Activated CD4-positive, alpha-beta T cell treated with anti-CD3 and anti-CD28 coated beads for 4 hours (primary cell): ENCODE measurements at places on chromosomes 11 and 22.
A peak's percentile ranks its signal among the peaks of the same experiment; 100 is the strongest.

- no peak for DNase-seq
These were observed 12.1 kb downstream of the TSPAN4 start for GRCh38 chr11:854601-855329.

GRCh38 chr11:120615391-120615790, 103.8 kb downstream of the GRIK4 start:
- DNase-seq: no peak

GRCh38 chr11:12235947-12236743, 125.8 kb downstream of the MICAL2 start:
- peak; percentile 33 for DNase-seq

- no peak for DNase-seq
These were observed 175.7 kb upstream of the CARD18 start for GRCh38 chr11:105315287-105315686.

DNA sequence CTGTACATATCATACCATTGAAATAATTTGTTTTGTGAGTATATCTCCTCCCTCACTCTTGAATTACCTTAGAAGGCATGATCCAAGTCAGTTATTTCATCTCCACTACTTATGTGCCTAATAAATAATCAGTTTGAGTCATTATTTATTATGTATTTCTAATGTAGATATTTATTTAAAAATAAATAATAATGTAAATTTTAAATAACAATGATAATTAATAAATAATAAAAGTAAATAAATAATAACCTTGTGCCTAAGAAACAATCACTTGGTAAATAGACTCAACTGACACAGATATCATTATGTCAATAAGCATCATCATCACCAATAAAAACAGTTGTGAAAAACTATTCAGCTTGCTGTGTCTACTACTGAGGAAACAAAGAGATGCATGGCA, 213.8 kb downstream of the CNTN5 start:
- no peak for DNase-seq

DNA sequence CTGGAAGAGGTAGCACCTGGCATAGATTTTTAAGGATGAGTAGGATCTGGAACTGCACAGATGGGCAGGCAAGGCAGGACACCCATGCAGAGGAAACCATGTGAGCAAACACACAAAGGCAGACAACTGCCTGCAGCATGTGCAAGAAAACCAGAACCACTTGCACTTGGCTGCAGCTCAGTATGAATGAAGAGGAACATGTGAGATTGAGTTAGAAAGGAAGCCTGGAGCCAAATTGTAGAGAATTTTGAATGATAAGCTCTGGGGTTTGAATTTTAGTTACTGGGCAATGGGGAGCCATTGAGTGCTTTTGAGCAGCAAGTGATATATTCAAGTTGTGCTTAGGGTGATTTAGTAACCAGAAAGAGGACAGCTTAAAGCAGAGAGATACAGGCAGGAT, 583.4 kb downstream of the SOX6 start:
- DNase-seq: no peak

DNA sequence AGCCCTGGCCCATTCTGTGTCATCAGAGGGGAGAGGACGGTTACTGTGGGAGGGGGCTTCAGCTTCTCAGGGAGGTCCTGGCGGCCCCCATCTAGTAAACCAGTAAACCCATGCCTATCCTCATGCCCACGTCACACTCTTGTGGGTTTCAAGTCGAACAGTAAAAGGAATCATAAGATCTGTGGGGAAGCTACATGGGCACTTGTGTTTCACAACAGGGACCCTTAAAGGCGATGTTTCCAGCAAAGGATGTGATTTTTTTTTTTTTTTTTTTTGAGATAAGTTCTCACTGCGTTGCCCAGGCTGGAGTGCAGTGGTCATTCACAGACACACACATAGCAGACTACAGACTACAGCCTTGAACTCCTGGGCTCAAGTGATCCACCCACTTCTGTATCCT, 9.2 kb upstream of the PARVG start:
- DNase-seq: no peak

- DNase-seq: no peak
These were observed 54.1 kb downstream of the PPFIA1 start for GRCh38 chr11:70324376-70325115.

- DNase-seq: no peak
These were observed 182.7 kb downstream of the ADAMTS15 start for GRCh38 chr11:130631119-130631518.

DNA sequence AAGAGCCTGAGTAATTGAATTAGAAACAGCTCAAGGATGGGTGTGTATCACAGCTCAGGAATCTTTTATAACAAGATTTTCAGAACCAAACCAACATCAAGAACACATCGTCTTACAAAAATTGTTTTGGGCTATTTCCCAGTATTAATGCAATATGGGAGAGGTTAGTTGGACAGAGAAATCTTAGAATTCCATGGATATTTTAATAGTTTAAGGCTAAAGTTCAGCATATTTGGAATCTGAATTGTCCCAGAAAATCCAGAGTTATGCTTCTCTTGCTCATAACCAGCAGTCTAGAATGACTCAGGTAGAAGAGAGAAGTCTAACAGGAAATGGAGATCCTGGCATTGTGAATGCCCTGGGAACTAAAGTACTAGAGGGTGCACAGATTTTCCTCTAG, 74.6 kb downstream of the ADM start:
- no peak for DNase-seq

DNA sequence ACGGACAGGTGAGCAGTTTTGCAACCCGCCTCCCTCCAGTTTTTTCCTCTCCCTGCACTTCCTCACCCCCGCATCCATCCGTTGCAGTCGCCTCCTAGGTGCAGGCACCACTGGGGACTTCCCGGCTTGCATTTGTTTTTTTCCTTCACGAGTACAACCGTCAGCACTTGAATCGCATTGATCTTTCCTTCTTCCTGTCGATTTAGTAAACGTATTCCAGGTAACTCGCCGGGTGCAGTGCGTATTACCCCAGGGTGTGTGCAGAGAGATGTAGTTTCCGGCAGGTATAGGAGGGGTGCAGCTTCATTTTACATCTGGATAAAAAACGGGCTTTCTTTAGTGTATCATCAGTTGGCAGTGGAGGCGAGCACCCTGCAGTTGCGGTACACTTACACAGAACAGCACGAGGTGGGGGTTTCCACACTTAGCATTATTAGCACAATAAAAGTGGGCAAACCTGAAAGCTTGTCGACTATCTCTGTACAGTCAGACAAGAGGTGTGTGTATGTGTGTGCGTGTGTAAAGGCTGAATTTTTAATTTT, at the start of gene SORL1-AS1:
TSS of gene SORL1-AS1 (minus strand) at position 359 of the 542 bp plus-strand sequence.
- peak; percentile 73 for DNase-seq

DNA sequence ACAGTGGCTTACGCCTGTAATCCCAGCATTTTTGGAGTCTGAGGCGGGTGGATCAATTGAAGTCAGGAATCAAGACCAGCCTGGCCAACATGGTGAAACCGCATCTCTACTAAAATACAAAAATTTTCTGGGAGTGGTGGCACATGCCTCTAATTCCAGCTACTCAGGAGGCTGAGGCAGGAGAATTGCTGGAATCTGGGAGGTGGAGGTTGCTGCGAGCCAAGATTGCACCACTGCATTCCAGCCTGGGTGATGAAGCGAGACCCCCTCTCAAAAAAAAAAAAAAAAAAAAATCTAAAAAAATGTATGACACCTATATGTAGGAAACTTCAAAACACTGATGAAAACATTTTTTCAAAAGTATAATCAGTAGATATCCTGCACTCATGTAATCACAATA, 242.7 kb upstream of the CHORDC1 start:
- no peak for DNase-seq

DNA sequence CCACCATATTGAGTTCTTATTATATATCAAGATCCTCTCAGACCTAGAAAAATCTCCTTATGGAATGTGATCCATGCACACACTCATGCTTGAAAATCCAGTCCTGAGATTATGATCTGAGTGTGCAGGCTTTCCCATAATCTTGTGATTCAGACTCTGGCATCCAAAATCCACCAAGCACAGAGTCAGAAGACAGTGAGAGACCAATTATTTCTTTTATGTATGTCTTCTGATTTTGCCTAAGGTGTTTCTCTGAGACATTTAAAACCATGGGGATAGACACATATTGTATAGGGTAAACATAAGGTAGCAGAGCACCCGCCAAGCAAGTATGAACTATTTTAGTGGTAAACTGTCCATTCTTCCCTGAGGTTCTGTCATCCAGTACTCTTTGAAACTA, 52.0 kb upstream of the MMP13 start:
- no peak for DNase-seq

GRCh38 chr11:128467041-128467440, 120.3 kb downstream of the ETS1 start:
- DNase-seq: no peak

DNA sequence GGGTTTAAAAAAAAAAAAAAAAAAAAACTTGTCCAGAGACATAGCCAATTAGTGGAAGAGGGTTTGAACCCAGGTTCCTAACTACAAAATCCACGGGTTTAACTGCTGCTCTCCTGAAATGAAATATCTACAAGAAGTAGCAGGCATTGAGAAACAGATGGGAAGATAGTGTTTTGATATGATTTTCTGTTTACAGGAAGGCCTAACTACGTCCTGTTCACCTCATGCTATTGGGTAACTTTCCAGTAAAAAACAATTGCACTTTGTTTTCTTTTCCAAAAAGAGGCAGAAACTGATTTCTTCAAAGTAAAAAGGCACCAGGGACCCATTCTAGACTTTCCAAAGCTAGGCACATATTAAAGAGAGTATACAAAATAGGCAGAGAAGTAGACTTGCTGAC, 5.9 kb upstream of the C11orf91 start:
- DNase-seq: no peak

DNA sequence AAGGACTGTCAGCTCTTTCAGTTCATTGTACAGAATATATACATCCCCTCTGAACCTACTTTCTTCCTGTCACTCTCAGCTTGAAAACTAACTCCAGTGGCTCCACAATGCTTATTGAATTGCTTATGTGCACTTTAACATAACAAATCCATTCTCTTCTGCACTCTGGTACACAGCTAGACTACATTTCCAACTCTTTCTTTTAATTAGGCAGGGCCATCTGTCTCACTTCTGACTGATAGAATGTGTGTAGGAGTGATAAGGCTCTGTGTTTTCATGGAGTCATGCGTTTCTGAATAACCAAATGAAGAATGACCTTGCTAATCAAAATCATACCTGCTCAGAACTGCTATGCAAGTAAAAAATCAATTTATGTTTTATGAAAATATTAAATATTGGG, 278.5 kb upstream of the CCDC179 start:
- no peak for DNase-seq

GRCh38 chr11:20489948-20490347, 102.4 kb downstream of the PRMT3 start:
- DNase-seq: no peak

DNA sequence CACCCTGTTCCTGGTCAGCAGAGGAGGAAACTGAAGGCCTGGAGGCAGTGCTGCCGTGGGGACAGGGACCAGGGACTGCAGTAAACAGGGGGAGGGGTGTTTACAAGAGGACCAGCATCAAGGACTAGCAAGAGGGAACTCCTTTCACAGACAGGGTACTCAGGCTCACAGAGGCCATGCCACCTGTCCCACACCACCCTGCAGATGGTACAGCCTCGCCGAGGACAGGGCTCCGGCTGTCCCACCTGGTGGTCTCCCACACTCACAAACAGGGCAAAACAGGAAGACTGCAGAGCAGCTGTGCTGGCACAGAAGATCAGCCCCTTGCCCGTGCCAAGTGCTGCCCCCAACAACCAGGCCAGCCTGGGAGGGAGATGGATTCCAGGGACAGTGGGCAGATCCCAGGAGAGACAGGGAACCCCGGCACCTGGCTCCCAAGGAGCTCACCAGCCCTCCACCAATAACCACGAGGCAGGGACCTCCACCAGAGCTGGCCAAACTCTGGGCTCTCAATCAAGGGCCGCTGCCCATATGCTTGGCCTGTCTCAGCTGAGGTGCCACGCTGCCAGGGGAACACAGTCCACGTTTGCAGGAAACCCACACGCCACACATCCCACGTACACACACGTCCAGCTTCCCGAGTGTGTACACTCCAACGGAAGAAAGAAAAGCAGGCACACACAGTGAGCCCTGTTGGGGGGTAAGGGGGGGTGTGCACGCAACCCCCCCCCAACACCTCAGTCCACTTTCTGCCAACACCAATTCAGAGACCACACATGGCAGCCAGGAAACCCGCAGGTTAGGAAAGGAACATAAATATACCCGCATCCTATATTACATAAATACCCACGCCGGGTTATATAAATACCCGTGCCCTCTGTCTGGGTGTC, 2.1 kb downstream of the CSNK1E start:
- no peak for DNase-seq

- no peak for DNase-seq
These were observed 13.9 kb downstream of the TMEM184B start for GRCh38 chr22:38258895-38259294.

DNA sequence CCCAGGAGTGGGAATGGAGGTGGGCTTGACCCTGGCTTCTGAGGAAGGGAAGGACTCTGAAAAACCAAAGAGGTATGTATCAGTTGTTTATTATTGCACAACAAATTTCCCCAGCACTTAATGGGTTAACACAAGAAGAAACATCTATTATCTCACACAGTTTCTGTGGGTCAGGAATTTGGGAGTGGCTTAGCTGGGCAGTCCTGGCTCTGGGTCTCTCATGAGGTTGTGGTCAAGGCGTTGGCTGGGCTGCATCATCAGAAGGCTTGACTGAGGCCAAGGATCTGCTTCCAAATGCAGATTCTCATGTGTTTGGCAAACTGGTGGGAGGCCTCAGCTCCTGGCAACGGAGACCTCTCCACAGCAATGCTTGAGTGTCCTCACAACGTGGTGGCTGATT, 17.5 kb upstream of the SMIM38 start:
- no peak for DNase-seq

GRCh38 chr22:30566125-30566524, 8.3 kb downstream of the GAL3ST1 start:
- no peak for DNase-seq

- DNase-seq: no peak
These were observed 881.2 kb downstream of the OPCML start for GRCh38 chr11:132650969-132651720.

DNA sequence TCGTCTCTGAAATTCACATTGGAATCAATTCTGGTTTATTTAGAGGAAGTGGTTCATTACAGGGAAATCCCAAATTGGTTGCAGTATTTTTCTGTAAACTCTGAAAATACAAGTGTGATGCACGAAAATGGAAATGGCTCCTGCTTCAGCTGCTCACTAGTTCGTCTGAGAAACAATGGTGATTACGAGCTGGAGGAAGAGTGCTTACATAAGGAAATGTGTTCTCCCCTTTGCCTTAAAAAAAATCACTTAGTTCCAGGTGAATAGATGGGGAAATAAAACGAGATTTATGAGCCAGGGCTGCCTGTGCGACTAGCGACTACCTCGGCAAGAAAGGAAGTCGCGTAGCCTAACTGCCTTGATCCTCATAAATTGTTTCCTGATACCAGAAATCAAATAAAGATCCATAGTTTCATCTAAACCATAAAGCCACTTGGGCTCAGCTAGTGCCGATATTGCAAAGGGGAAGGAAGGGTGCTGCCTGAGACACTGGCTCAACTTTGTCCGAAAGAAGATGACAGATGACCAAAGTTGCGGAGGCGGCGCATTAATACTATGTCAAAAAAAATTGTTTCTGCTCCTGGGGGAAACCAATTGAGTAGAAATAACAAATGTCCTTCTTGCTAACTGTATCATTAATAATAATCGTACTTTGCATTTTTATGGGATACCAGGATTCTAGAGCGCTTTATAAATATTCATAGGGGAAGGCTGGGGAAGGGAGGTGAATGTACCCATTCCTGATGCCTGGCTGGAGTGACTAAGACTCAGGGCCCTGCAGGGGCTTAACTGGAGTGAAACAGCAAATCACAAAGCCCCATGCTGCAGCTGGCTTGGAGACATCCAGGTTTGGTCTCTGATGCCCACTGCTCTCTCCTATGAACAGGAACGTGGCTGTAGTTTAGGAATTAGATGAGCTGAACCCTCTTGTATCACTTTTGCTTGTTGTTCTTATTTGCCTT, 185.7 kb downstream of the BLID start:
- DNase-seq: no peak

GRCh38 chr11:31788085-31788484, 23.0 kb downstream of the PAX6 start:
- DNase-seq: no peak
